ENCODE measurements at places on chromosomes 16 and 17.

- DNase-seq, result no peak
Measured at GRCh38 chr17:12536472-12536871, 129.2 kb upstream of the MYOCD start.

DNA sequence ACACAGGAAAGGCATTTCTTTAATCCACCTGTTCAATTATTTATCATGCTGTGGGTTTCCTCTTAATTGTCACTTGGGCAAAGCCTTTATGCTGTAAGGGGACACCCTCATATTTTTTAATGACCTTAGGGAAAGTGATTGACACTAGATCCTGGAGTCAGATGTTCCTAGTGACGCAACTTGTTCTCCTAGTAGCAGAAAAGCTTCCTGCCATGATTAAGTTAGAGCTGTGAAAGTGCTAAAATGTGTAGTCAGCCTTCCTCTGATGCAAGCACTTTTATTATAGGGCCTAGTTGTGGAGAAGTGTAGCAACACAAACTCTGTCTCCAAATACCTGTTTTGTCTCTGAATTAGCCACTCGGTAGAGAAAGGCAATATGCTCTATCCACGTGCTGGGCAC lies 12.3 kb downstream of the TMEM100 start:
- DNase-seq, result no peak

GRCh38 chr17:42312035-42312284 lies 23.7 kb downstream of the STAT5A start:
- DNase-seq, result no peak

GRCh38 chr17:64938925-64939474 lies 19.7 kb upstream of the LRRC37A3 start:
- DNase-seq, result no peak

DNA sequence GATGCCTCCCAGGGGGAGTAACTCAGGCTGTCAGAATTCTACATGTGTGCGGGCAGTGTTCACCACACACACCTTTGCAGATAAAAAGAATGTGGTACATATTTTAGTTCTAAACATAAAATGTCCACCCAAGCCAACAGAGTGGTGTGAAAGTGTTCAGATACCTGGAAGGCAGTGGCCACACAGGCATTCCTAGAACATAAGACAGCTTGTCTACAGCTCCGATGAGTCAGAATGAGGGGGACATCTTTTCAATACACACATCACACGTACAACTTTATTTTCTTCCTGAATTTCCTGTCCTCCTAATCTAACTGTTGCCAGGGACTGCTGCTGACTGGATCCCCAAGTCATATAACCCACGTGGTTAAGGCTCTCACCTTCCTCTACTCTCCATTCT lies 142.3 kb downstream of the ZFHX3 start:
- no peak for DNase-seq

DNA sequence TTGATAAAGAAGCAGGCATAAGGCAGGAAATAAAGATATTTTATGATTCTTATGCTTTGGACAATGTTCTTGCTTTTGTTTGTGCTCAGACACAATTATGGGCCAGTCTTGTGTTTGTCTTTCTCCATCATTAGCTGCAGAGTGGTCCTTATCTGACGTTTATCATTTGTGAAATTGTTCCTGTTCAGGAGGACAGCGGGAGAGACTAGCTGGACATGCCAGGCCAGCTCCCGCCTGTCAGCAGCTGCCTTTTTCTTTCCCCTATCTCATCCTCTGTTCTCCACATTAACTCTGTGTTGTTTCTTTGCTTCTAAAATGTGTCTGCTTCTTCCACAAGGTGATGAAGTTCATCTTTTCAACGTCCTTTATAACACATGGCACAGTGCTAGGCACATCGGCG lies 333.5 kb downstream of the NPIPA8 start:
- no peak for DNase-seq

GRCh38 chr17:82859431-82860403 lies 19.9 kb upstream of the ZNF750 start:
- no peak for DNase-seq

DNA sequence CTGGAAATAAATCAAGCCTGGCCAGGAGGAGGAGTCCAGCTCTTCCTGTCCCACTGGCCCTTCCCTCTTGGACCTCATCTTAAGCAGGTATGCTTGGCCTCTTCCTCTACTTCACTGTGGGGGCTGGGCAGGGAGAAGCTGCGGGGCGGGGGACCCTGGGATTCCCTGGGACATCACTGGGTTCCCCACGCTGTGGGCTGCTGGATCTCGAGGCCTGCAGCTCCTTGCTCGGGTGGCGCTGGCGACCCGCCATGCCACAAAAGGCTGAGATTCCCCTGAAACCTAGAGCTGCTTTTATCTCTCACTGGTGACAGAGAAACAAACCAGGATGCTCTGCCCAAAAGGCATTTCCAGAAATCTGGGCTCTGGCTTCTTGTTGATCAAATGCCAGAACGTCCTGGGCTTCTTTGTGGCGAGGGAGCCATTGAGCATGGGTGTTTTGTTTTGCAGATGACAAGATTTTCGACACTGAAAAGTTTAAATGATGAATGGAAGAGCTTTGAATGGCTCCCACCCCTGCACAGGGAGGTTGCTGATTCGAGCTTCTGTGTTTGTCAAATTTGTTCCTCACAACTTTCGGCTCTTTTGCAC lies 8.6 kb upstream of the PGS1 start:
- DNase-seq, result no peak

Measured in stimulated activated CD8-positive, alpha-beta memory T cell treated with anti-CD3 and anti-CD28 coated beads, Interleukin-4, amount 100 ng/mL, for 1 hour (primary cell).